ENCODE measurements at places on chromosomes 6 and 20. TPM values are rescaled to one million over a fixed set of nuclear protein-coding genes. Genes with fewer than 3 reads are reported as not detected.
A peak's percentile ranks its signal among the peaks of the same experiment; 100 is the strongest.

DNA sequence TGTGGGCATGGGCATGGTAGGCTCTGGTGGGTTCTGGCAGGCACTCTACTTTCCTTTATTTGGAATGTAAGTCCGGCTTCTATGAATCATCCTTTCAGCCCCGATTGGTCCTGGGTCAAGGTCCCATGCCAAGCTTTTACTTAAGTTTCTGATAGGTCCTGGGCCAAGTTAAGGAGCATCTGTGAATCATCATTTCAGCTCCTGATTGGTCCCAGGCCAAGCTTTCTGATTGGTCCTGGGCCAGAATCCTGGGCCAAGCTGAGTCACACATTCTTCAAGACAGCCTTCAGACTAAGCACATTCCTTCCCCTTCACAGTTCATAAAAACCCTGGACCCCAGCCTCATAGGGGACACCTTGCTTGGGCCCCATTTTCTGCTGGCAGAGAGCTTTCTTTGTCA is 231.0 kb upstream of the EYS start:
- H3K36me3 ChIP-seq, result no peaks in the 10 kb centered on the region
- no peaks in the 10 kb centered on the region for H3K4me1 ChIP-seq
- no peak overlapping the region for H3K4me3 ChIP-seq
- DNase-seq, result peak; percentile 4
- H3K27ac ChIP-seq, result no peak overlapping the region

- no peak overlapping the region for H3K4me3 ChIP-seq
- peak; percentile 33 for DNase-seq
- no peaks in the 10 kb centered on the region for H3K36me3 ChIP-seq
- H3K4me1 ChIP-seq, result peaks cover 16% of the 10 kb centered on the region
- H3K27ac ChIP-seq, result no peak overlapping the region
Observed at GRCh38 chr6:100269189-100269588, 195.5 kb downstream of the SIM1 start.

Gene CD83
- total RNA-seq, result 13.0 TPM

DNA sequence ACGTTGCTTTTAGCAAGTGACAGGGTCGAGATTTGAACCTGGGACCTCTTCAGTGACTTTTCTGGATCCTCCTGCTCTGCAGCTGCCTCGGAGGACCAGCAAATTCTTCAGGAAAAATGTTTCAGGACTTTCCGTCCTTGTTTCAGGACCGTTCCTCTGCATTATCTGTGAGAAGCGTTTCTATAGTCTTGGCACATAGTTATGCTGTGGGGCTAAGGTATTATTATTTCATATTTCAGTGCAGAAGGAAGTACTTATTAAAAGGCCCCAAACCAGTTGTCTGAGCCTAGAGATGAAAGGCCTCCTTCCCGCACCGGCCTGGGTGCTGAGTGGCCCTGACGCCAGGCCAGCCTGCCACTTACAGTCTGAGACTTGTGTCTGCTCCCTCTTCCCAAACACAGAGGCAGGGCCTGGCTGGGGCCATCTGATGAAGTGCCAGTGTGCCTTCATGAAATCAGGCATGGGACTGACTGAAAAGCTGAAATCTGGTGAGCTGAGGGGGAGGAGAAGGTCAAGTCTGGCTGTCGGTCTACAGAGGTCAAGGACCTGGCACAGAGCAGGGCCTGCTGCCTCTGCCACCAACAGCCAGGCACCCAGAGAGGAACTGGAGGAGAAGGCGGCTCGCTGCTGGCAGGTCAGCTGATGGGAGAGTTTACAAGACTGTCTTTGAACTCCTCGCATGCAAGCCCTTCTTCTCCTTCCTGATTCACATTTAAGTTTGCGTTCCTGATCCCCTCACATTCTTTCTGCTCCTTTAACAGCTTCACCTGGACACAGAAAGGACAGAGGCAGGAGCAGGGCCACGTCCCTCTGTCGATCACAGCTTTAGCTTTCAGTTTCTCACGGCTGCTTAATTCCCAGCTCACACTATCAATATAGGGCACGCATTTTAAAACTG is 8.9 kb upstream of the QKI start:
- H3K36me3 ChIP-seq, result no peaks in the 10 kb centered on the region
- H3K4me1 ChIP-seq, result no peaks in the 10 kb centered on the region

Gene TUBB2B
- 5.1 TPM for total RNA-seq

DNA sequence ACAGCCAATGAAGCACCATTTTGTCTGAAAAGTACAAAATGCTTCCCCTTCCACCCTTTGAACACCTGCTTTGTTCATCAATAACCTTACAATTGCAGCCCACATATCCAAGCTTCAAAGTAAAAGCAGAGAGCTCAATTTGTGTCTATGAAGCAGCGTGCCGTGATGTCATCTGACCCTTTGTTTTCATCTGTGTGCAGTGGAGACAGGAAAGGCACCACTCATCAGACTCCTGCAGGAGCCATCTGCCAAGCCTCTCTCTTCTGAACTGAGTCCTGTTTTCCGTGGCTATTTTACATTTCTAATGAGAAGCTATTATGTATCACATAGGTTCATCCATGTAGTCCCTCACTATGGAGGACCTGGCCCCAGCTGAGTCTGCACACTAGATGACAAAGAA is 7.5 kb upstream of the LY86 start:
- H3K27me3 ChIP-seq, result peaks cover 55% of the 10 kb centered on the region
- H3K36me3 ChIP-seq, result no peaks in the 10 kb centered on the region
- DNase-seq, result no peak
- no peaks in the 10 kb centered on the region for H3K4me1 ChIP-seq

GRCh38 chr6:169145496-169145895 is 108.2 kb downstream of the THBS2 start:
- no peak overlapping the region for H3K27ac ChIP-seq
- H3K36me3 ChIP-seq, result no peaks in the 10 kb centered on the region
- H3K4me3 ChIP-seq, result no peak overlapping the region
- H3K4me1 ChIP-seq, result no peaks in the 10 kb centered on the region

DNA sequence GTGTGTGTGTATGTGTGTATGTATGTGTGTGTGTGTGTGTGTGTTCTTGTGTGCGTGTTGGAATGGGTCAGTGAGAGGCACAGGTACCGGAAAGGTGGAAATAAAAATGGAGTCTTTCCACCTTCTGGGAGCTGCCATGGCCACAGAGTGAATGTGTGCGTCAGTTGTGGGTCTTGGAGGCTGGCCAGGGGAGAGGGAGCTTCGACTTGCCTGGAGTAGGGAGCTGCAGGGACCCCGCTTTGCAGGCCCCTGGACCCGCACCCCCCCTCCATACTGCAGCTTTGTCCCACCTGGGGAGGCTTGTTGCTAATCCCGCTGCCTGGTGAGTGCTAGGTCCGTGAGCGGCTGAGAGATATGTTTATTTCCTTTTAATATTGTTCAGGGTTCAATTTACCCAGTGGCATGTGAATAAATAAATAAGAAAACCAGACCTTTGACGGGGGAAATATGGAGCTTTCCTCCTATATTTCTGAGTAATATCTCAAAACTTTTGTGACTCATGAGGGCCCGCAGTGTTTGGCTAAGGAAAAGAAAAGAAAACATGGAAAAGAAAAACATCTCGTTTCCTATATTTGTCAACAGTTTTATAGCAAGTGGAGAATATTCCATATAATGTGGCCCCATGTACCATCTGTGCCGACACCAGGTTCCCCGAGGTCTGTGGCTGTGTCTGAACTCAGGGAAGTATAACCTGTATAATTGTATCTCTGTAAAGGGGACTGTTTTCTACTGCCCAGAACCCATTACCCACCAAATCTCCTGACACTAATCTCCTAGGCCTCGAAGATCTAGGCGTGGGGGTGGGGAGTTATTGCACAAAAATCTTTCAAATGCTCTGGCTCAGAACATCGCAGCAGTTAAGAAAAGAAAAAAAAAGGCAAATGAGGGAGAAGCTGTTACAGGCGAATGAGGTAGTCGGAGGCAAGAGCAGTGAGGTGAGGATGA is 24.6 kb upstream of the CCDC167 start:
- H3K36me3 ChIP-seq, result no peaks in the 10 kb centered on the region
- no peaks in the 10 kb centered on the region for H3K27me3 ChIP-seq
- peak; percentile 77 for DNase-seq
- peak overlapping the region; percentile 53 for H3K4me3 ChIP-seq
- H3K4me1 ChIP-seq, result peaks cover 19% of the 10 kb centered on the region

Gene ENPP1
- total RNA-seq, result 5.1 TPM
